ENCODE measurements at places on chromosomes 4 and X.

DNA sequence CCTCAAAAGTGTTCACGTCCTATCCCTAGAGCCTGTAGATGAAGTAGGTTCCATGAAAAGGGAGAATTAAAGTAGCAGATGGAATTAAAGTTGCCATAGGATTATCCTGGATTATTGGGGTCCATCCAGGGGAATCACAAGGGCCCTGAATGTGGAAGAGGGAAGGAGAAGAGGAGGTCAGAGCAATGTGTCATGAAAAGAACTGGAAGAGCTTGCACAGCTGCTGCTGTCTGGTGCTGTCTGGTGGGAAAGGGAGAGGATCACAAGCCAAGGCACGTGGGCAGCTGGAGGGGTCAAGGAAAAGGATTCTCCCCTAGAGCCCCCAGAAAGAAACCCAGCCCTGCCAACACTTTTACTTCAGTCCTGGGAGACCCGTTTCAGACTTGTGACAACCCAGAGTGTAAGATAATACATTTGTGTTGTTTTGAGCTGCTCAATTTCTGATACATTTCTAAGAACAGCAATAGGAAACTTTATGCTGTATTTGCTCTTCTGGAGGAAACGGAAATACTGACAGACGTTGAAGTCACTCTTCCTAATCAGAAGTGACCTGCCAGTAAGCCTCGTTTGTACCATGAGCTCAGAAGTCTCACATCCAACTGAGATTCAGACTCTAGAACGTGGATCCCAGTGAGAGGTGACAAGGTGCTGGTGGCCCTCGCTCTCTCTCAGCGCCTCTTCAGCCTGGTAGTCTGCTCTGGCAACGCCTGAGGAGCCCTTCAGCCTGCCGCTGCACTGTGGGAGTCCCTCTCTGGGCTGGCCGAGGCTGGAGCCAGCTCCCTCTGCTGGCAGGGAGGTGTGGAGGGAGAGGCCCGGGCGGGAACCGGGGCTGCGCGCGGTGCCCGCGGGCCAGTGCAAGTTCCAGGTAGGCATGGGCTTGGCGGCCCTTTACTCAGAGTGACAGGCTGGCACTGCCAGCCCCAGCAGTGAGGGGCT, 34.7 kb upstream of the ENPP6 start:
- DNase-seq = no peak

- DNase-seq = no peak
Measured at GRCh38 chr4:48490680-48491513, 845 bp downstream of the ZAR1 start.

- DNase-seq = no peak
Measured at GRCh38 chrX:96170626-96171025, 514.0 kb upstream of the DIAPH2 start.

GRCh38 chrX:11588097-11588496, 77.6 kb downstream of the ARHGAP6 start:
- no peak for DNase-seq

DNA sequence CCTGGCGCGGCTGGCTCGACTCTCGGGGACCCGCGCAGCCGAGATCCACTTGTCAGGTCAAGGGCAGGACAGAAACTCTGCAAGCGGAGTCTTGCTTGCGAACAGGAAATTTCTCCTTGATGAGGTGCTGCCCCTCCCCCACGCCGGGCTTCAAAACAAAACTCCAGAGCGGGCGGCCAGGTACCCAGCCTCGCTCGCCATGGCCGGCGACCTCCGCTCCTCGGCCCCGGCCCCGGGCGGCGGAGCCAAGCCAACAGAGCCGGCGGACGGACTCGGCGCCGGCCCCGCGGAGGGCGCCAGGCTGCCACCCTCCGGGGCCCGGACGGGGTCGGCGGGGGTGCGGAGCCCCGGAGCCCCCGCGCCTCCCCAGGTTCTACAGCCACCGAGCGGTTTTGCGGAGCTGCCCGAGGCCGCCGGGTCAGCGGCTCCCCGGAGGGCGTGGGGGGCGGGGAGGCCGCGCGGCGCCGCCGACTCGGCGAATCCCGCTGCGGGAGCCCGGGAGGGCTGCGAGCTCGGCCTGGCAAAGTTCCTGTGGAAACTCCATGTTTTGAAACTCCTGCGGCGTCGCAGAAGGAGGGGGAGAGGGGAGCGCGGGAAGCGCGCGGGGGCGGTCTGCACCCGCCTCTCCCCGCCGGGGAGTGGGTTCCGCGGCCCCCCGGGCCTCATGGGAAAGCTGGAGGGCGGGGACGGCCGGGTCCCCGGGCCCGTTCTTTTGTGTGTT, 11.7 kb upstream of the BCOR start:
- no peak for DNase-seq

DNA sequence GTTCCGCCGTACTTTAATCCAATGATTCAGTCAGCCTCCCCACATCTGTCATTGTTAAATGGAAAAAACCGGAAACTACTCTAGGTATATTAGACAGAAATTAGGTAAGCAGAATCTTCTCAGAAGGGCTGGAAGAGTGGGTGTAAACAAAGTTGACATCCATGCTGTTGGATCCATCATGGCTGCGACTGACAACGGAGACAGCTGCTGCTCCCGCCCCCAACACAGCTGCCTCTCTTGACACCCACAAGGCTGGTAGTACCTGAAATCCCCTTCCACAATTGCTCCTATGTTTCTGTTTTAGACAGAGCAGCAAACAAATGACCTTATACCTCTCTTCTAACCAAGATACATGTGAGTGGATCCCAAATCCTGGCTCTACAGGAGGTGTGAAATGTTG, 66.6 kb downstream of the RXFP1 start:
- DNase-seq = no peak

- DNase-seq = no peak
Measured at GRCh38 chr4:76630741-76631140, 195.7 kb downstream of the SHROOM3 start.

- no peak for DNase-seq
Measured at GRCh38 chrX:113929004-113929403, 654.9 kb upstream of the HTR2C start.

GRCh38 chr4:78553529-78554060, 2.0 kb downstream of the ANXA3 start:
- no peak for DNase-seq

GRCh38 chrX:141405486-141405852, 163.2 kb upstream of the SPANXC start:
- no peak for DNase-seq

- no peak for DNase-seq
Measured at GRCh38 chrX:68146054-68146453, 287.2 kb downstream of the OPHN1 start.

GRCh38 chr4:7607156-7607910, 172.6 kb upstream of the PSAPL1 start:
- DNase-seq = no peak

- no peak for DNase-seq
Measured at GRCh38 chrX:108361316-108361715, 76.9 kb downstream of the COL4A6 start.

DNA sequence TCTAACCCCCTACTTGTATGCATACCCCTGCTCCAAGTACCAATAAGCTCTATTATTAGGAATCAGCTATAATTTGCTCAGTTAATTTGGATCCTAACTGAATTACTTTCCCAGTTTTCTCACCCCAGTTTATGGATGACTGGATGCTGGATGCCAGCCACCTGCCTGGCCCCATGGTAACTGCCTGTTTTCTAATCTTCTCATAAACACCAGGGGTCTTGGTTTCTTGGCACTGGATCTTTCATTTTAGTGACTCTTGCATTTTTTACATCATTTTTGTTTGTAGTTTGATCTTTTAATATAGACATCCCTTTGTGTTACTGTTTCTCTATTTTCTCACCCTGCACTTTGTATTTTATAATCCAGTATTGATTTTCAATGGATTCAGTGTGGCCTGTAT, 246.8 kb downstream of the ADGRL3 start:
- no peak for DNase-seq

GRCh38 chr4:40333921-40334352, 1.2 kb upstream of the CHRNA9 start:
- DNase-seq = no peak

- no peak for DNase-seq
Measured at GRCh38 chr4:143354990-143355389, 18.3 kb downstream of the GAB1 start.

- no peak for DNase-seq
Measured at GRCh38 chr4:157898836-157899605, 273.8 kb downstream of the GASK1B start.

GRCh38 chrX:9349572-9350494, 115.0 kb upstream of the TBL1X start:
- no peak for DNase-seq

DNA sequence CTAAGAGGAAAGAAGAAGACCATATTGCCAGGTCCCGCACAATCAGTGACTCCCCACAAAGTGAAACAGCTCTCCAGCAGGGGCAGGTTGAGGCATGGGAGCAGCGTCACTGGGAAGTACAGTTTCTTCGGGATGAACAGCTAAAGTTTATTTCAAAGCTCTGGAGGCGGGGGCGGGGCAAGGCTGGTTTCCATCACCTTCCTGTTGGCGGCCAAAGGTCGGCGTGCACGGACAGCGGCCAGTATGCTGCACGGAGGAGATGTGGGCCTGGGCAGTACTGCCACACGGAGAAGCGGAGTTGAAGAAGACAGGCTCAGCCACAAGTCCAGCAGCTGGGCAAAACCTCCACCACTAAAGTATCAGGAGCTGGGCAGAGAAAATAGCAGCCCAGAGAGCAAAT, 951 bp upstream of the ZNF518B start:
- no peak for DNase-seq

DNA sequence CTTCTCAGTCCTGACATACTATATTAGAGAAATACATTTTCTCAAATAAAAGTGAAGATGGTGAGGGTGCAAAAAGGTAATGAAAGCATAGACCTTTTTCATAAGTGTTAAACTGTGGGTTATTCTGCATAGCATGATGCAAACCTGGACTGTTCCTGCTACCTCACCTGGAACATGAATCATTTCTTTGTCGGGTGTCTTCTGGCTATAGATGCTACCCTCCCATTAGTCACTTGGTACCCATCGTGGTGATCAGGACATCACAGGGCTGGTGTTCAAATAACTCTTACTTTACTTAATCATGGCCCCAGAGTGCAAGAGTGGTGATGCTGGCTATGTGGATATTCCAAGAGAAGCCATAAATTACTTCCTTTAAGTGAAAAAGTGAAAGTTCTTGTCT, 264.7 kb upstream of the AGA start:
- DNase-seq = no peak

GRCh38 chrX:3370656-3371055, 24.2 kb upstream of the MXRA5 start:
- no peak for DNase-seq

- no peak for DNase-seq
Measured at GRCh38 chrX:68286980-68287379, 146.3 kb downstream of the OPHN1 start.

DNA sequence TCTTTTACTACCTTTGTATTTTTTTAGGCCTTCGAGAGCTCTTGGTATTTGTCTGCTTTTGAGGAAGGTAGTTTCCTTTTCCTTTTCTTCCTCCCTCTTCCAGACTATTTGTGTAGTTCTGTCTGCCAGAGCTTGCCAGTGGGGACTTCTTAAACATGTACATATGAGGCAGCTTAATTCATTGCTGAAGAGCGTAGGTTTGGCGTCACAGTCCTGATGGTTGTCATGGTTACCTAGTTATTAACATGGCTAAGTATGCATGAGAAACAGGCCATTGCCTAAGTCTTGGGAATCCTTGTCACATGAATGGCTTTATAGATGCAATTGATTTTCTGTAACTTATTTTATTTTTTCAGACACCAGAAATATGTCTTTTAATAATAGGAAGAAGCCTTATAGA, 48.5 kb upstream of the ARMCX2 start:
- no peak for DNase-seq

DNA sequence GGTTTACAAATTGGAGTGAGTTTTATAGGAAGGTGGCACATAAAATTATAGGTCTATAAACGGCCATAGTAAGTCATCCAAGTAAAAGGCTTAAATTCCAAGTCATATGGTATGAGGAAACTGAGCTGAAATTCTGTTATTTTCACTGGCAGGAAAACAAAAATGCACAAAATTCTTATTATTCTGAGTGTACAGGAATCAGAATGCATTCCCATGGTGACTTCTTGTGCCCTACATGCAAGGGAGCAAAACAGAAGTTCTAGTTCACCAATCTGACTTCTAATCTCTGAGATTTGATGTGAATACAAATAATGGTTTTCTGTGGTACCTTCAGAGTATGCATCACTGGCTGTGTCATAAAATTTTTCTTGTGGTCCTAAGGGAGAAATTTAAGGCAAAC, 102.9 kb downstream of the CLCN4 start:
- DNase-seq = no peak

GRCh38 chrX:7119950-7120877, 27.3 kb upstream of the STS start:
- DNase-seq = no peak

DNA sequence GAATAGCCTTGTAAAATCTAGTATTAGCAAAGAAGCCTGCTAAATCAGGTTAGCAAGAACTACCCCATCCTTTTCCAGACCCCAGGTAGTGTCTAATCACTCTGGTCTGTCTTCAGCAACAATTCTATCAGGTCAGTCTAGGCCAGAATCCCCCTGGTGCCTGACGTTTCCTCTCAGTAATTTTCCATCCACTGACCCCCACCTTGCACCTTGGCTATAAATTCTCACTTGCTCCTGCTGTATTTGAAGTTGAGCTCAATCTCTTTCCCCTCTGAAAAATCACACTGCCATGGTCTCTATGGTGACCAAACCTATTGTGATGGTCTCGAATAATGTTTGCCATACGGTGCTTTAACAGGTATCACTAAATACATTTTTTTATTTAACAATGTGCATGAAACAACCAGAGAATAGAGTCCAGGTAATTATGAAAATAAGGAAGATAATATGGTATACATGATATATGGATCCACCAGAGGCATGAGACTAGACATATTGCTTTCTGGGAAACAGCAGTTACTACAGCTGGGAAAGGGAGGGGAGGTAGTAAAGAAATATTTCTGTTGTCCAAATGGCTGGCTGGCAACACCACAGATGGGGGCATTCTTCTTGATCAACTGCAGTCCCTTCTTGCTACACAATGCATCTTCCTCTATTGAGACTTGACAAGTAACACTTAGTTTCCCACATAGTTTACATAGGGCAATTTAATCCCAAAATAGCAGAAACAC, 33.8 kb downstream of the CXCL1 start:
- DNase-seq = no peak

GRCh38 chr4:76584241-76585152, 149.5 kb downstream of the SHROOM3 start:
- no peak for DNase-seq

- DNase-seq = peak; percentile 70
Measured at GRCh38 chr4:184475096-184475461, 729 bp upstream of the IRF2 start.
